ENCODE measurements at places on chromosomes 5 and 9.

DNA sequence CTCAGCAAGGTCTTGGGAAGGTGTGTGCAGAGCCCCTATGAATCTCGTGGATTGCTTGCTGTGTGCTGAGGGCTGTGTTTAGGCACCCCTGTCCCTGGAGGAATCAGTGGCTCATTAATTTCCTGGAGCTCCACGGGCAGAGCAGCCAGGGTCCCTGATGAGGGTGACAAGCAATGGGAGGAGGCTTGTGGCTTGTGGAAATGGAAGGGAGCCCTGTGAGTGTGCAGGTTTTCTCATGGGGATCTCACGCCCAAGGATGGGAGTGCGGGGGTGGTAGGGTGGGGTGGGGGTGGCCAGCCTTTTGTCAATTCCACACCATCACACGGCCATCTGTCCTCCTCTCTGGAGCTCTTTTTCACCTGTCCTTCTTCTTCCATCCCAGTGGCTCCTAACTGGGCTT, 25.3 kb downstream of the PHF2 start:
- no peak for DNase-seq

DNA sequence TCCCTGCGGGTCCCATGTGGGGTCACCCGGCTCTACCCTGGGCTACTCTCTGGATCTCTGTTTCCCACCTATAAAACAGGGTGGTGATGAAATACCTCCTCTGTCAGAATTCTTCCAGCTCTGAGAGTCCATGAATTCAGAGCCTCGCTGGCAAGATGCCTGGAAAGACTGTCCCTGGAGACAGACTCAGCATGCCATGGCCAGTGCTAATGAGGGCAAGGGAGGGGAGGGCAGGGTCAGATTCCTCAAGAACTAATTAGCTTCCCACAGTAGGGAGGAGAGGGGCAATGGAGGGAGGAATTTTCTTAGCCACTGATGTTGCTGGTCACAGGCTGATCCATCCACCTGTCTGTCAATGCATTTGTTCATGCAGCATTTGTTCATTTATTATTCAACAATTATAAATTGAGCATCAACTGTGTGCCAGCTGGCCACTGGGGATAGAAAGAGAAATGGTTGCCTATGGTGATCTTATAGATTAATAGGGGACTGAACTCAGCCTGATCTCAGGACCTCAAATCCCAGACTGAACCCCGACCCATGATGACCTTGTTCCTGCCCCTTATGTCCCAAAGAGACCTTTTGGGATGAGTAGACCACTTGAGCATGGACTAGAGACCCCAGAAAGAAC, 4.7 kb downstream of the SYNPO start:
- DNase-seq: no peak

DNA sequence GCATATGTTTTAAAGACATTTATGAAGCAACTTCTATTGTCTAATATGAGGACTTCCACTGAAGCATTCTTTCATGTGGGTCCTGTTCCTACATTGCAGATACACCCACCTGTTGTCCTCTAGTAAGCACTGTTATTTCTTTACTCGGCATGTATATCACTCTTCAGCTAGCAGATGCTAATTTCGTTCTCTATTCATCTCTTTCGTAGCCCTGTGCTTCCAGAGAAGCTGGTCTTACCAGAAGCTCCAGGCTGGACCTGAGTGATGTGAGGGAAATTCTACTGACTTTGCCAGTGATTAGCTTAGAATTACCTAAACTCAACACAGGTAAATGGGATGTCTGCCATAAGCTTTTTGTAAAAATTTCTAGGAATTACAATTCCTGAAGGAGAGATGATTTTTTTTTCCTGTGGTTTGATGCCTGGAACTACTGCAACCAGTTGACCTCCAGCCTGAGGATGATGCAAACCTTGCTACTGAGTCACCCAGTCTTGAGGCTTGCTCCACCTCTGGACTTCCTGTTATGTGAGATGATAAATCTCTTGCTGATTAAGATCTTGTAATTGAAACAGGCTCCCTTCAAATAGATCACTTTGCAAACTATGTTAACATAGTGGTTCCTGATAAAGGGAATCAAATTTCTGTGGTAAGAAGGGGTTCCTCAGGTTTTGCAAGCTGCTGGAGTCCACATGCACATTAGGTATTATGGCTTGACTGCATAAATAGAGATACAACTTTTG, 52.2 kb upstream of the SPINK5 start:
- no peak for DNase-seq

DNA sequence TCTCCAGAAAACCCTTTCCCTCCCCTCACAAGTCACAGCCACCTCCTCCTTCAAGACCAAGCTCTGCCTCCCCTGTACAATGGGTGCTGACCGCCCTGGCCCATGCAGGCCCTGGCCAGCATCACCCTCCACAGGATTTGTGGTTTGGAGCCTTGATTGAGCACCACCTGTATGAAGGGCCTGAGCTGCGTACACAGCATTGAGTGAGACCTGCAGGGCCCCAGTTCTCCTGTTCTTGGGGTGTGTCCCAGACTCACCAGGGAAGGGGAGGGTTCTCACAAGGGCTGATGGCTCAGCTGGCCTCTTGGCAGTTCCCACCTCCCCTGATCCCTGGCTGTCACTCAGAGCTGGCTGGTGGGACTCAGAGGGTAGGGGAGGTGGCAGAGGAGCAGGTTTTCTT, 63.7 kb upstream of the IER5L start:
- DNase-seq: no peak

DNA sequence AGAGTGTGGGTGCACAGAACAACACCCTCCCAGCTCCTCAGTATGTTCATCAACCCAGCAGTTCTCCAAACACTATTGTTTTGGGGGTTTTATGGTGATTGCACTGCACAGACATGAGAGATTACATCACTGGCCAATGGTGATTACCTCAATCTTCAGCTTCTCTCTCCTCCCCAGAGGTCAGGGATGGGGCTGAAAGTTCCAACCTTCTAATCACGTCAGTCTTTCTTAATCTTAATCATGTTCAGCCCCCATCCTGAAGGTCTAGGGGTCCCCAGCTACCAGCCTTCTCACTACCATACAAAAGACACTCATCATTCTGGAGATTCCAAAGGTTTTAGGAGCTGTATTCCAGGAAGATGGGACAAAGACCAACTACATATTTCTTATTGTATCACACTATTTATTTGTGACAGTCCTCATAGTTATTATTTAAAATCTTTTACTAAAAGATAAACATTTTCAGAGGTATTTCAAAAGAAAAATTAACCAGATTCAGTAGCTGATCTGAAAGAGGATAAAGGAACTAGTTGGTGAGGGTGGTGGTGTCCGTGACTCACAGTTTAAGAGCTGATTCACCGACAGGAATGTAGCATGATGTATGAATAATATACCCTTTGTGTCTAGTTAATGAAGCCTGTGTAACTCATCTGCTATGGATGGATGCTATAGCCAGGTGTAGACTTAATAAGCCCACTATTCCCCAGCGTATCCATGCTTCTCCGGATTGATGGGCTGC, 35.6 kb downstream of the RASEF start:
- DNase-seq: no peak

DNA sequence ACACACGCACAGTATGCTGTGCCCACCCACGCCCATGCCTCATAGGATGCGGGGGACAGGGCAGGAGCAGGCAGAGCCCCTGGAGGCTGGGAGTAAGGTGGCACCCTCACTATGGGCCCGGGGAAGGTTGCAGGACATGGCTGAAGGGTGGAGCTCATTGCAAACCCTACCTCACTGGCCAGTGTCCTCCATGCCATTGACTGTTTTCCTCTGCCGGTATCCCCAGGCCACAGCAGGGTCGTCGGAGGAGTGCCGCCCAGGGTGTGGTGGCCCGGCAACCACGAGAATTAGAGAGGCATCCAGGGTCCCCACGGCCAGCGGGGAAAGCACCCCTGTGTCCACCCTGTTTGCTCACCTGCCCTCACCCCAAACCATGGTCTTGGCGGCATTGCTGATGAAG, 59.7 kb upstream of the FCN2 start:
- no peak for DNase-seq

GRCh38 chr5:14246350-14247053, 103.4 kb downstream of the TRIO start:
- DNase-seq: no peak

DNA sequence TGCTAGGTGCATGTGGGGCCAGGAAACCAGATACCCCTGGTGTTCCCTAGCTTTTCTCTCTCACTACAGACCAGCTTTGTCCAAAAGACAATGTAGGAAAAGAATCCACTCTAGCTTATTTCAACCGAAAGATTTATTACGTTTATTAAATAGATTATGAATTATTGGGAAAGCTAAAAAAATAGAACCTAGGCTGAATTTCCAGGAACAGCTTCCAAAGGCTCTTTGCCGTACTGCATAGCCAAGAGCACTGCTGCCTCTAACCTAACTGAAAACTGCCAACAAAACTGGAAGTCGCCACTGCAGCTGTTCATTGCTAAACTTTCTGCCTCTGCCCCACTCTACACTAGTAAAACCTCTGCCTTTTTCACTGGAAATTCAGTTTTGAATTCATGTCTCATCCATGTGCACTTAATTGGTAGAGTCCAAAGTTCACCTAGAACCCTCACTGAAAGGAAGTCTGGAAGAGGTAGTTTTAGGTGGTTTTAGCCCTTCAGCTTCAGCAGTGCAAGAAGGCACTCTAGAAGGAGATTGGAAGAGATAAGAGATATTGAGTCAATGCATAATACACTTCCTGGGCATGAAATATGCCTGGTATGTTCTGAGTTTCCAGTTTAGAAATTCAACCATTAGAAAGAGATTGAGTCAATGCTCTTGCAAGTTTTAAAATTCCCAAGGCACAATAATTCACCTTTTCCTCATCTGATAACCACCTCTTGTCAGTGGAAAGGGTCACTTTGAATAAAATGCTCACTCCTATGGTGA, 927.9 kb downstream of the MAT2B start:
- no peak for DNase-seq

DNA sequence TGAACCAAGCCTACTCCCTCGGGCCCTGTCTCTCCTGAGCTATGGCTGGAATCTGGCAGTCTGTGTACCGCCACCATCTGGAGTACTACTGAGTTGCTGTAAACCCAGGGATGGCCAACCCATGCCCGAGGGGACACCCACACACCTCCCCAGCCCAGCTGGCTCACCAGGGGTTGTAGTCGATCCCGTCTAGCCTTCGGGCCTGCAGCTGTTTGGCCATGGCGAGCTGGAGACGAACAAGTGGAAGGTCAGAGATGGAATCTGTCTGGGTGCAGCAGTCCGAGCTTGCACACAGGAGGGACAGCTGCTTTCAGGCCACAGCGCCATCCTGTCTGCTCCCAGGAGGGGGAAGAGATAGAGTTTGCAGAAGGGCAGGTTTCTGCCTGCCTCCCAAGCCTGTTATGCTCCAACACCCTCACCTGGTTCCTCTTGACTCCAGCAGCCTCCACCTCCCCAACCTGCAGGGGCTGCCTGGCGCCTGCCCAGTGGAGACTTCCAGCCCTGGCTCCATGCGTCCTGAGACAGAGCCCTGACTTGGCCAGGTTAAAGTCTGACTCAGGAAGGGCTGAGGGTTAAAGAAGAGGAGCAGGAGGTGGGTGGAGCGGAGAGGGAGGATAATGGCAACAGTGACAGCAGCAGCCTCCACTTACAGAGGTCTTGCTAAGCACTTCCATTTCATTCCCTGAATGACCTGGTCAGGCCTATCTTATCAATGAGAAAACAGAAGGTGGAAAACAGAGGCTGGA, 15.8 kb upstream of the SPOUT1 start:
- DNase-seq: no peak

GRCh38 chr9:114000063-114000454, 78.0 kb downstream of the AMBP start:
- DNase-seq: no peak
